ENCODE measurements at places on chromosomes 5 and 9. TPM values are rescaled to one million over a fixed set of nuclear protein-coding genes. Genes with fewer than 3 reads are reported as not detected.

GRCh38 chr9:137111788-137112563, 2.6 kb downstream of the DPP7 start:
- no peaks in the 10 kb centered on the region for H3K4me1 ChIP-seq
- no peak overlapping the region for H3K27ac ChIP-seq
- no peaks in the 10 kb centered on the region for H3K36me3 ChIP-seq
- DNase-seq: no peak

DNA sequence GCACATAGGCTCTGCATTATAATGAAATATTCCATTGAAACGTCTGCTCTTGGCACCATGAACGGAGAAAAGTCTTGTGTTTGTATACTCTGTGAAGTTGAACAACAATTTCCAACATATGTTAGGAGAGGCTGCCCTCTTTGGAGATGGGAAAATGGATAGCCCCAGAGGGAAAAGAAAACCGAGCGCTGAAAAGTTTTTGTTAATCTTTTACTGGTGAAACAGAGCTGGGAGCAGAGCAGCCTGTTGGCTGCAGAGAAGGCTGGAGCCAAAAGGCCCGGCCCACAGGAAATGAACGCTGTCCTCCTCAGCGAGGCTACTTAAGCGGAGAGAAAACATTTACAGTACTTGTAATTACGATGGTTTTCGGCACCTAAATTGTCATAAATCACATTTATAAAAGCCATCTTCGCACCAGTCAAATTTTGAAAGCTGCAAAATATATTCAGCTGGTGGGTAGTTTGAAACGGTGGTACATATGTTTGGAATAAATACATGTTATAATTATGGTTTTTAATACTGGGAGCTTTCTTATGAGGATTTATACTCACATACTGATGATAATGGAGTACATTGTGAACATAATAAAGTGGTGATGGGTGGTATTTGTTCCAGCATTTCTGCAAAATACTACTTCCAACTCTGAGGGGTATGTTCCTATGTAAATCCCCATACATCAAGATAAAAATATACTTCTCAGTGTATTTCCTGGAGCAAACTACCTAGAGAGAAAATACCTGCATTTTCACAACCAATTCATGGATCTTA, 129.6 kb upstream of the CNTLN start:
- no peak overlapping the region for H3K4me3 ChIP-seq
- H3K36me3 ChIP-seq: no peaks in the 10 kb centered on the region
- peak overlapping the region; percentile 48 for H3K27ac ChIP-seq
- H3K27me3 ChIP-seq: no peaks in the 10 kb centered on the region
- H3K4me1 ChIP-seq: peaks cover 11% of the 10 kb centered on the region
- DNase-seq: peak; percentile 67

GRCh38 chr9:93114169-93114983, 18.4 kb downstream of the CARD19 start:
- H3K36me3 ChIP-seq: no peaks in the 10 kb centered on the region
- H3K27ac ChIP-seq: no peak overlapping the region
- no peak for DNase-seq
- H3K4me1 ChIP-seq: peaks cover 10% of the 10 kb centered on the region

- peak overlapping the region; percentile 78 for H3K27ac ChIP-seq
- H3K36me3 ChIP-seq: no peaks in the 10 kb centered on the region
Measured at GRCh38 chr9:37943345-37944265, 39.7 kb upstream of the SLC25A51 start.

Gene ALDH1A1
- 3.4 TPM for total RNA-seq

Measured in GM23338 (cell line).